Germinal center (tissue), 1 donor: ENCODE measurements at places on chromosomes 2 and 18.

DNA sequence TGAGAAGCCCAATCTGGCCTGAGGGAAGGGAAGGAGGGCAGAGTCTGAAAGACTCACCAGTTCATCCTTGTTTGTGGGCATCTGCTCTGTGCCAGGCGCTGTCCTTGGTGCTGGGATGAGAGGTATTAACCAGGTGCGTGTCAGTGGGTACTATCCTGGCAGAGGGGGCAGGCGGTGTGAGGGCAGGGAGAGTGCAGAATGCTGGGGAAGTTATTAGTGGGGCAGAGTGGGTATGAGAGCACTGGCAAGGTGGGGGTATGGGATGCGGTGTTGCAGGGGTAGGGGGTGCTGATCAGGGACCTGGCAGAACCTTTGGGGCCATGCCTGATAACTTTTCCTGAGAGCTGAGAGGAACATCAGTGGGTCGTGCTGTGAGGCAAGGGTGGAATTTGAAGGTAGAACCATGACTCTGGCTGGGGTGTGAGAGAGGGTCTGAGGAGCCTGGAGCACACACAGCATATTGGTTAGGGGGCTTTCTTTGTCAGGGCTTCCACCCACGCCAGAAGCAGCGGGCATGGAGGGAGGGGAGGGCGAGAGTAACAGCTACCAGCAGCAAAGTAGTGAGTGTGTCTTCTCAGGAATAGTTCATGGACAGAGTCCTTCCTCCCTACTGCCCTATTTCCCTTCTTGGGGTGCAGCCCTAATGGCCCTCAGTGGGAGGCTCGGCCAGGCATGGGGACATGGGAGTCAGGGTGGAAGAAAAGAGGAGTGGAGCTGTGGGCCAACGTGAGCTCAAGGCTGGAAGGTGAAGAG is 290.7 kb downstream of the CYP26B1 start:
- DNase-seq, result no peak

DNA sequence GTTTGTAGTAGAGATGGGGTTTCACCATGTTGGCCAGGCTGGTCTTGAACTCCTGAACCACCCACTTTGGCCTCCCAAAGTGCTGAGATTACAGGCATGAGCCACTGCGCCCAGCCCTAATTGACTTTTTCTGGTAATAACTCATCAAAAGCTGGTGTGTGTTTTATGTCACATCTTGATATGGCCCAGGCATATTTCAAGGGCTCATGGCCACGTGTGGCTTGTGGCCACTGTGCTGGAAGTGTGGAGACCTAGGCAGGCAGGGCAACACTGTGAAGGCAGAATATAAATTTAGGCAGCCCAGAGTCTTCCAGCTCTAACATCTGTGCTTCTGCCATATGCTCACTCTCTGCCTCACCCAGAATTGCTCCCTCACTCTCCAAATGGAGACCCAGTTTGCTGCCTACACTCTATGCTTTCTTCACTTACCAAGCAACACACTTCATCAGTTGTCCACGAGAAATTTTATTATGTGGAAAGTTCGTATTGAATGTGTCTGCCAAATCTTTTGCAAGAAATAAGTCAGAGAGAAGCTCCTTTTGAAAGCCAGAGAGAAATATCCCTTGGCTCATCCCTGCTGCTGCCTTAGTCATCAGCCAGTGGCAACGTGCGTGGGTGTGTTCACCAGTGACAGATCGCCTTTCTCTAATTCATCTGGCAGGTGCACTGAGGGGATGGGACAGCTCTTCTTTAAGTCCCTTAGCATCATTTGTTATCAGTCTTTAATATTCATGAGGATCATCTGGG is 129.4 kb upstream of the CXCR4 start:
- no peak for DNase-seq

- DNase-seq, result no peak
These were observed 300.4 kb upstream of the NT5C1B start for GRCh38 chr2:18889565-18890332.

GRCh38 chr2:75133621-75134570 is 65.4 kb downstream of the TACR1 start:
- DNase-seq, result no peak

- no peak for DNase-seq
These were observed 13.1 kb upstream of the TNS1 start for GRCh38 chr2:218015586-218016521.
